Globus pallidus (tissue), 1 donor: ENCODE measurements at places on chromosomes 7 and 10.
A peak's percentile ranks its signal among the peaks of the same experiment; 100 is the strongest.

- no peak for DNase-seq
Measured at GRCh38 chr10:26790221-26790995, 70.3 kb downstream of the ABI1 start.

DNA sequence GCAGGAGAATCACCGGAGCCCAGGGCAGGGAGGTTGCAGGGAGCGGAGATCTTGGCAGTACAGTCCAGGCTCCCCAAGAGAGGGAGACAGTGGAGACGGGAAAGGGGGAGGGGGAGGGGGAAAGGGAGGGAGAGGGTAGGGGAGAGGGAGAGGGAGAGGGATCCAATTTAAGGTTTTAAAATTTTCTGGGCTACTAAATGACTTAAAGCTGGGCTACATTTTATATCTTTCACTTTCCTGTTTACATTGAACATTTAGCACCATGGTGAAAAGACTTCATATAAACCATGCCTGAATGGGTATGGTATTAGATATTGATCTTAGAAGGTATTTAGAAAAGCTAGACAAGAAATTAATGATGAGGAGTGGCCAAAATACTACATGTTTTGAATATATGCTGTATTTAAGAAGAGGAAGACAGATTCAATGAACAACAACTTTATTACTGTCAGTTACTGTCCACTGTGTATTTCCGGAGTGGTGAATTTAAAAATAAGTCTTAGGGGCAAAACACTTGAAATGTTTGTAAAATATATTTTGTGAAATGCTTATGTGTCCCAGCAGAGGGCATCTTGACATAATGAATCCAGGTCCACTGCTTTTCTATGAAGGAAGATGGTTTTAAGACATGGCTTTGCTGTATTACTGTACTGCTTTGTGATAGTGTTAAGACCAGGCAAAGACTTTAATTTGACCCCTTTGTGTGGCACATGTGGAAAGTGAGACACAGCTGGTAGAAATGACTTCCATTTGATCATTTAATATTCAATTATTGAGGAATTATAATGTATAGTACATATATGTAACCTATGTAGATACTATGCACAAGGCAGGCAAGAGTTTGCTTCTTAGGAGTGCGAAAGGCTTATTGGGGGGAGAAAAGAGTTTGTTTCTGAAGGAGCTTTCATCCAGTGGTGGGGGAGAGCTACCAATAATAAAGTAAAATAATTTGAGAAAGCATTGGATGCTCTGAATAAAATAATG, 52.8 kb downstream of the NRF1 start:
- peak; percentile 43 for DNase-seq

DNA sequence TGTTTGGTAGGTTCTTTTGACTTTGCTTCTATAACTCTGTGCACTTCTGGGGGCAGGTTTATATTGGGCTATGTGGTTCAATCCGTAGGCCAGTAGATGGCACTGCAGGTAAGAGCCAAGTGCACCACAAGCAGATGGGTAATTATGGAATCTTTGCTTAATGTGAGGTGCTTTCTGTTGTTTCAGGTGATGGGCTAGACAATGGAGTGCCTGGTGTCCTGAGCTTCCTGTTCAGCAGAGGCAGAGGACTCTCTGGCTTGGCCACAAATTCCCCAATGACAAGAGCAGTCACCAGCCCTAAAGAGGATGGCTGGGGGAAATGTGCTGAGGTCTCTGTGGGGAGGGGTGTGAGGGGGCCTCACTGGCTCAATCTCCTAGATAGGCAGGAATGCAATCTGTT, 455.0 kb downstream of the CCSER2 start:
- peak; percentile 4 for DNase-seq

DNA sequence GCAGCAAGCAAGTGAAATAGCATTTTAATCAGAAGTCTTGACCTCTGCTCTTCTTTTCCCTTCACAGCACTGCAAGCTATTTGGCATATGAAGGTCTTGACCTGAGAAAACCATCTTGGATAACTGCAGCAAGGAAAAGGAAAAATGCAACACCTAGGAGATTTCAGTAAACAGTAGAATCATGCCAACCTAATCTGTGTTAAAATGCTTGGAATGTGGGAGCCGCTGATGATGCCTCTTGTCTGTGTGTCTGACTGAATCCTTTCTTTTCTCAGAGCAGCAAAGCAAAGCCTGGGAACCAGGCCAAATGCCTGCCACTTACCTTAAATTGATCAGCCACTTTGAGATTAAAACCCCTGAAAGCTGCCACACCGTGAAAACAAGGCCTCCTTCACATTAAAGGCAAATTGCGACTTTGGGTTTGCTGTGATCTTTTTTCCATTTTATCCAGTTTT, 80.4 kb upstream of the CDK6 start:
- DNase-seq, result no peak

- no peak for DNase-seq
Measured at GRCh38 chr10:122122493-122122892, 133.5 kb downstream of the TACC2 start.

DNA sequence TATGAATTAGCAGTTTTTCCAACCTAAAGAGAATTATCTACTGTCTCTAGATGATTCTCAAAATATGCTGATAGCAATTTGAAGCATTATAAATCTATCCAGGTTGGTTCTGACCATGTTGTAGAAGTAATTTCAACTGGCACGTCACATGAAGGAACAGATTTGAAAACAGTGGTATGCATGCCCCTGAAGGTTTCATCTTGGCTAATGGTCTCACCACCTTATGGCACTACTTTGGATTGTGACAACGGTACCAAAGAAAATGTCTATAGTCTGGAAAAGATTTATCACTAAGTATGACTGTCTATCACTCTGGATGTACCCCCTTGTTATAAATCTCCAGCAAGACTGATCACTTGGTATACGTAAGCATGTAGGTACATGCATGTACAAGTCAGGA, 723.1 kb upstream of the GALNT17 start:
- DNase-seq, result no peak

DNA sequence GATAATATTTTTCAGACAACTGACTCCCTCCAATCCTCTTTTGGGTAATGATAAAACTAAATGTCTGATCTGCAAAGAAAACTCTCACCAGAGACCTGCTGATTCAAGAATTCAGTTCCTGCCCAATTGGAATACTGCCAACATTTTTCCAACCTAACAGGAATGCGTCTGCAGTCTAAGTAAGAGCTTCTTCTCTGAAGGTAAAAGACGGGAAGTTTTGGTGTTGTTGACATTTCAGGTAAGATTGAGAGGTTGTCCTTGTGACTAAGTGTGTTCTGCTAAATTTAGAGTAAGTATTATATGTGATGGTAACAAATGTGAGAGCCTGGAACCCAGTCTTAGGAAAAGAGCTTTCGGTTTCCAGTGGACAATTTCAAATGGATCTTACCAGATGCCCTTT, 17.6 kb downstream of the IFIT5 start:
- DNase-seq, result no peak

GRCh38 chr10:121942749-121943416, 15.1 kb upstream of the ATE1 start:
- DNase-seq, result no peak

- DNase-seq, result no peak
Measured at GRCh38 chr7:45524445-45524844, 49.7 kb upstream of the ADCY1 start.

DNA sequence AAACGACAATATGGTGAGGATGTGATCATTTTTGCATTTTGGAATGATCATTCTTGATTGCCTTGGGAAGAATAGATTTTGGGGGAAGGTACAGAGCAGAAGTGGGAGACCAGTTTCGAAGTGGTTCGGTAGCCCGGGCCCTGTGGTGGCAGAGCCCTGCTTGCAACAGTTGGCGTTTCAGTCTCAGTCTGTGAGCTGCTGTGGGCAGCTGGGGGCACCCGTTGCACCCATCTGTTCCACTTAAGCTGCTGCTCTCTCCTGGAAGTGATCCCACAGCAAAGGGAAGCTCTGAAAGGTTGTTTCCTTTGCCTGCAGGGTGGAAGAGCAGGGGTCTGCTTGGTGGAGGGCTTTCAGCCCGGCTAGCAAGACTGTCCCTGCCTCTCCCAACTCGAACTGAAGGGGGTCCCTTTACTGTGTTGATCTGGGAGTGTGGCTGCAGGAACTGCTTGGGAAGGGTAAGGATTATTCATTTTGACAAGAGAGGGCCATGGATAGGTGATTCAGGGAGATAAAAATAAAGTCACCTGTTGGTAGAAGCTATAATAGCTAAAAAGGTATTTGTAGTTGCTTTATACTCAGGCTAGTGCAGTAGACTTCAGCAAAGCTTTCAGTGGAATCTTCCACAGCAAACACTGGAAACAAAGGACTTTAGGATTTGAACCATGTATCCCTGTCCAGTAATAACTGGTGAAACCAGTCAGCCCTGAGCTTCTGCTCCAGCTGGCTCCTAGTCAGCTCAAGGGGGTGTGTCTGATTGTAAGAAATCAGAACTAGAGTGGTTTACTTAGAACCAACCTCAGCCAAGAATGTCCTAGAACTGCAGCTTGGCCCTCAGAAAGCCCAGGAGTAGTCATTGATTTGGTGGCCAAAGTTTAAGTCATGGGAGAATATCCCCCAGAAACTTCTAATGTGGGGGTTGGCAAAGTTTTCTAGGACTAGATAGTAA, 53.1 kb upstream of the PDCD4 start:
- no peak for DNase-seq
